ENCODE measurements at places on chromosomes 4 and X.

DNA sequence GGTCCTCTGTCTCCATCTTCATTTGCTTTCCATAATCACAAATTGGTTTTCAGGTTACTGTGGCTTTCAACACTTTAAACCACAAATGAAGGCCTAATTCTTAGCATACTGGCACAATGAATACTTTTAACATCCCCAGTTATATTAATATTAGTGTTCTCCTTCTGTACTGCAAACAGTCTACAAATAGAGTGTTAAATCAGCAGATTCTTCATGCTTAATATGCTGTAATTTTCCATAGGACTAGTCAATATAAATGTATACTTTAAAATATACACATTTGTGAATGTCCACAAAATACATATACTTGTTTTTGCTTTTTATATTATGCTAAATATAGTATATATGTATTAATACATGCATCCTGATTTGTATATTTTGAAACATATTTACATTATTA lies 72.6 kb downstream of the SH3RF1 start:
- no peak for DNase-seq

GRCh38 chr4:55491486-55491885 lies 55.2 kb downstream of the CLOCK start:
- no peak for DNase-seq

GRCh38 chr4:825063-825970 lies 612 bp downstream of the CPLX1 start:
- DNase-seq = peak; percentile 22

DNA sequence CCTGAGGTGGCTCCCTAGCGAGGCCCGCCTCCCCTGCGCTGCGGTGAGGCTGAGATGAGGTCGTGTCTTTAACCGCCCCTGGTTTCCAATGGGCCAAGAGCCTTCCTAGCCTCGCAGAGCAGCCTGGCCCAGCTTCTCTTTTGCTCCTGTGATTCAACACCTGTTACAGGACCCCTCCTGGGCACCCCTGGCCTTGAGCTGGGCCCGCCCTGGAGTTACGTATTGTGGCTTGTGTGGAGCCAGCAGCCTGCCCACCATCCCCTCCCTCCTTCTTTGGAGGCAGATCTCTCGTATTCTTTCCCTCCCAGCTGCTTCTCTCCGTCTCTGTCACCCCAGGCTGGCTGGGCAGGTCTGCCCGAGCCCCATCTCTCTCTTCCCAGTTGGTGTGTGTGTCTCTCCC lies 19.3 kb upstream of the UBA1 start:
- DNase-seq = no peak

- no peak for DNase-seq
Measured at GRCh38 chrX:72255445-72255844, 16.6 kb upstream of the ERCC6L start.

- DNase-seq = no peak
Measured at GRCh38 chr4:140752291-140753068, 3.7 kb downstream of the TBC1D9 start.

DNA sequence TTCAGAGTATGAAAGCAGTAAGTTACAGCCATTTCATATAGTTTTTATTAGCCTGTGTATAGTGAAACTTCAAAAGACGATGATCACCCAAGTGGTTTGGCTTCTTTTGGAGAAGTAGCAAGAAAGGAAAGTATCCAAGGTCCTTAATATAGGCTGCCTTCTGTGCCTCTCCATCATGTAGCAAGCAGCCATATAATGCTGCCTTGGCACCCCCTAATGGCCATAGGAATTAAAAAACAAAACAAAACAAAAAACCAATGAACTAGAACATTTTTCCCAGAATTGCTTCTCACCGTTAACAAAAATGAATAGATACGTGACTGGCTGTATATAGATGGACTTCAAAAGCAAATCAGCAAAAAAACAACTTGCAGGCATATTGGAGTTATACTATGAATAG lies 18.9 kb downstream of the LAMP2 start:
- DNase-seq = no peak

DNA sequence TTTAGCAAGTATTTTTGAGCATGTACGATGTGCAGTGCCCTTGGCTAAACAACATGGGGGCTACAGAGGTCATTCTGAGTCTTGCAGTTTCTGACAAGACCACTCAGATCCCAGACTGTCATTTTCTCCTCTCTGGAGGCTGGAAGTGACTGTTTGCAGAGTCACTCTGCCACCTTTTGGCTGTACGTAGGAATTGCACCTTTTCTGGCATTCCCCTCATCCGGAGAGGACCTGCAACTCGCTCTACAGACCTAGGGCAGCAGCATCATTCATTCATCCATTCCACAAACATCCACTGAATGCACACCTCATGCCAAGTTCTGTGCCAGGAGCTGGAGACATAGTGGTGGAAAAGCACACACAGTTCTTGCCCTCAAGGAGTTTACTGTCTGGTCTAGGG lies 160.4 kb upstream of the GPR101 start:
- DNase-seq = peak; percentile 19

GRCh38 chr4:179196511-179196910 lies 1754.3 kb upstream of the AGA start:
- no peak for DNase-seq

GRCh38 chr4:100391863-100392262 lies 126.0 kb downstream of the EMCN start:
- DNase-seq = no peak

GRCh38 chr4:53776141-53776540 lies 184.9 kb upstream of the LNX1 start:
- DNase-seq = no peak

- DNase-seq = no peak
Measured at GRCh38 chrX:118548841-118549240, 53.2 kb downstream of the DOCK11 start.

DNA sequence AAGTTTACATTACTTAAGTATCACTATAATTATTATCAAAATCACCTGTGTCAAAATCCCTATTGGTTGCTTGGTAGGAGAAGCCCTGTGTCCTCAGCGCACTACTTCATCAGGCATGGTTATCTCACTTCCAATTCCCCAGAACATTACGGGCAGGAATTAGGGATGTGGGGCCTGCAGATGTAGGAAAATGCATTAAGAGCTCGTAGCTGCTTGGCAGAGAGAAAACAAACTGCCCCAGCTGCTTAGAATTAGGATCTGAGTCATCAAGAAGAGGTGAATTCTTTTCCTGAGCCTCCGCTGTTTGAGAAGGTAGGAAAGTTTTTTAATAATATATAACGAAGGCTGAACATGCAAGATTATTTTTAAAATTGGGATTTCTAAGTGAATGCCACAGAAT lies 31.1 kb upstream of the CLNK start:
- DNase-seq = no peak

GRCh38 chr4:108171339-108172230 lies 2.9 kb upstream of the LEF1 start:
- peak; percentile 81 for DNase-seq

DNA sequence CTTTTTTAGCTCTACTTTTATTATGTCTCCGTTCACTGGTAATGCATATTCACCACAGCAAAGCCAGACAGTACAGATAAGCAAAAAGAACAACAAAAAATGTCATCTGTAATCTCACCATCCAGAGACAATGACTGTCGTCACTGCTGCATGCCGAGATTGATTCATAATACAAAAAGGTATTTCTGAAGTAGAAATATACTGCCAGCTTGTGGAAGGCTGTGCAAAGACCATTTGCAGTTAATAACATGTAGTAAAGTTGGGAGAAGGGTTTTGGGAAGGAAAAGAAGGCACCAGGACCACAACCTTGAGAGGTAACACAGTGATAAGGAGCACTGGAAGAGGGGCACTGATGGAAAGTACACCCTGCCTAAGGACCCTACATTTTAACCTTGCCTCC lies 223.0 kb upstream of the ZIC3 start:
- DNase-seq = no peak

DNA sequence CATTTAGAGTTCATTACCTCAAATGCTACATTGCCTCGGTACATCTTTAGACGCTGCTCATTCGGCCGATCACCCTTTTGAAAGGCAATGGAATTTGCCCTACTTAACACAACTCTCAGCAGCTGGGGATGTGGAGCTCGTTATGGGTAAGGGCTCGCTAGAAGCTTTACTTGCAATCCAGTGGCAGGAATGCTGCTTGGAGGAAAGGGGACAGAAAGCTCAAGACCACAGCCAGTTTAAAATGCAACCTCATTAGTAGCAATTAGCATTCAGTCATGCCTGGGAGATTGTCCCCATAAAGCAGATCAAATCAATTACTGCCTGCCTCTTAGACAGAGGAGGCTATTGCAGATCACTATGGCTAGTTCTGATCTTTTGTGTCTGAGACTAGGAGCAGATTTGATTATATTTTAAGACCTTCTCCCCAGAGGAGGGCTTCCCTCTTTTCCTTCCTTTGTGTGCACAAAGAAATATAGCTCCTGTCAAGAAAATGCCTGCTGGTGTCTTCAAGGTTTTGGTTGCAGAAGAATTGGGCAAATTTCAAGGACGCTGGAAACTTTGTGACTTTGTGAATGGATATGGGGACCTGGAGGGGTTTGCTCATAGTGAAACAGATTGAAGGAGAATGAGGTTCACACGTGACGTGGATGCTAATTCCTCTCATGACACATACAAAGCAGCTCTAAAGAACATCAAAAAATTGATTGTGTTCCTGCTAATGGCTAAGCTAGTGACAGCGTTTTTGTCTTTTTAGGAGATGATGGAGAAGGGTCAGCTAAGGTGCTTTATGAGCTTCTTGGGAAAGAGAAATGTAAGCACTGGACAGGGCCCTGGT lies 237.5 kb upstream of the GLRA2 start:
- DNase-seq = no peak

GRCh38 chr4:153684182-153684970 lies at the start of gene TLR2:
Gene TLR2 (plus strand): TSS chr4:153684280. CDS start chr4:153702908, 18,628 bp downstream.
- DNase-seq = peak; percentile 63

DNA sequence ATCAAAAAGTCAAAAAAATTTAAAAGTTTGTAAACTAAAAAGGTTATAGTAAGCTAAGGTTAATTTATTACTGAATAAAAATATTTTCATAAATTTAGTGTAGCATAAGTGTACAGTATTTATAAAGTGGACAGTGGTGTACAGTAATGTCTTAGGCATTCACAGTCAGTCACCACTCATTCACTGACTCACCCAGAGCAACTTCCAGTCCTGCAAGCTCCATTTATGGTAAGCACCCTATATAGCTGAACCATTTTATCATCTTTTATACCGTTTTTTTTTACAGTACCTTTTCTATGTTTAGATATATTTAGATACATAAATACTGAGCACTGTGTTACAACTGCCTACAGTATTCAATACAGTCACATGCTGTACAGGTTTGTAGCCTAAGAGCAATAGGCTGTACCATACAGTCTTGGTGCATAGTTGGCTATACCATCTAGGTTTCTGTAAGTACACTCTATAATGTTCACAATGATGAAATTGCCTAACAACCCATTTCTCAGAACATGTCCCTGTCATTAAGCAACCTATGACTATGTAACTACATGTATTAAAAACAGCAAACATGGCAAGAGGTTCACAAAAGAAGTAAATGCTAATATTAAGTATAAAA lies 18.6 kb downstream of the ACSL4 start:
- DNase-seq = no peak

DNA sequence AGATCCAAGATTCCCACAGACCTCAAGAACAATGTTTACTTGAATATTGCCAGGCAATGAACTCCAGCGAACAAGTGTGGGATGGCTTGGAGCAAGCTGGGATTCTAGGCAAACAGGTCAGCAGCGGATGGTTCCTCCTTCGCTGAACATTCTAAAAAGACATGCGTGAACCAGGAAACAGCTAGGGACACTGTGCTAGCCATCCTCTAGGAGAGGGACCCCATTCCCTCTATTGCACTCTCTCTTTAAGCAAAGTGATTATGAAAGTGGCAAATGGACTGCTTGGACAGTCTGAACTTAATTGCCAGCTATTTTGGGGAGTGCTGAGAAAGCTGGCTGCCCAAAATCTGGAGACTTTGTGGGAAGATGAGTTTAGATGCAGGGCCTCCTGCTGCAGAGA lies 29.9 kb upstream of the TEC start:
- DNase-seq = no peak

- DNase-seq = no peak
Measured at GRCh38 chr4:148539387-148539786, 97.2 kb upstream of the NR3C2 start.

DNA sequence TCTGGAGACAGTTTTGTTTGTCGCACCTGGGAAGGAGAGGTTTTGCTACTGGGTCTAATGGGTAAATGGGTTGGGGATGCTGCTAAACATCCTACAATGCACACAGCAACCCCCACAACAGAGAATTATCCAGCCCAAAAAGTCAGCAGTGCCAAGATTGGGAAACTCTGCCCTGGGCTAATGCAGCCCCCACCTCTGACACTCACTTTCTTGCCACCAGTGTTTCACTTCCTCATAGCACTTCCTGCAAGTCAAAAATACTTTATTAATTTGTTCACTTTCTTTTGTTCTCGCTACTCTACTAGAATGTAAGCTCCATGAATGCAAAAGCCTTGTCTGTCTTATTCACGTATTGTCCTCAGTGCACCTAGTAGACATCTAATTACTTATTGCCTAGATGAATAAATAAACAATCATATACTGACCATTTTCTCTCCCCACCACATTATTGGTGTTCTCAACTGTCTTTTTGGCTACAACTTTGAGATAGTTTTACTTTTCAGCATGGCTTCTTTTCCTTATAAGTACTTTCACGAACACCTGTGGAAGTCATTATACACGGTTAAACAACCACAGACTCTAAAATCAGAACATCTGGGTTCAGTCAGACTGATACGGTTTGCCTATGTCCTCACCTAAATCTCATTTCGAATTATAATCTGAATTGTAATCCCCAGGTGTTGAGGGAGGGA lies 82.0 kb upstream of the PITX2 start:
- no peak for DNase-seq

DNA sequence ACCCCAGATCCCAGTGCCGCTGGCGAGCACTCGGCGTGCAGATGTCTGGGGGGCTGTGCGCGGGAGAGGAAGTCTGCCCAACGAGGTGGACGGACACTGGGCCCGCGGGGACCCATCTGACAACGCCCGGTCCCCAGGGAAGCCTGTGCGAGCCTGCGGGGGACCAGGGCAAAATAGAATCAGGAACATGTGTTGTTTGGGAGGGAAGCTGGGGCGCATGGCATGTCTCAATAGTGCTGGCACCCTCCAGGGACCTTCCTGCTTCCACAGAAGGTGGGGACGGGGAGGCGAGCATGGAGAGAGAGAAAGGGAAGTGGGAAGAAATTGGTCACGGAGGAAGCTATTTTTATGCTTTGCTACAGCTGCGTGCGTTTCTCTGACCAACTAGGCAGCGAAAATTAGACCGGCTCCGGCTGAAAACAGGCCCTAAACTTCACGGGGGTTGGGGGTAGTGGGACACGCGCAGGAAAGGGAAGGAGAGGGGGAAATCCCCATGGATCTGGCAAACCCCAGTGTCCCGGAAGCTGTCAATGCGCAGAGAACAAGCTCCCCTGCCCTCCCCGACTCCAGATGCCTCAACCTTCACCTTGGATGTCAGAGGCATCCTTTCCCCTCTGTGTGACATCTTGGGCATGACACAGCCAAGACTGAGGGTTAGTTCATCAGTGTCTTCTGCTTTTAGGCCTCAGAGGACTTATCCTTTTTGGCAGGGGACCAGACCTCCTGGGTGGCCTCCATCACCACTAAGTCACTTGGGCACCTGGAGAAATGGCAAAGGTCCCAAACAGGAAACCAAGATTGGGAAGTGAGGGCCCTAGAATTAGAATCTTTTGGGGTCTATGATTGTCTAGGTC lies 169.8 kb upstream of the BCOR start:
- DNase-seq = no peak

- DNase-seq = no peak
Measured at GRCh38 chr4:132026166-132026565, 1122.9 kb upstream of the PCDH10 start.

All from activated CD4-positive, alpha-beta T cell treated with anti-CD3 and anti-CD28 coated beads, Interleukin-2, amount 10 ng/mL, durations not matched to agents 7 days and 5 days (primary cell).